ENCODE measurements at places on chromosomes 5 and 9. TPM values are rescaled to one million over a fixed set of nuclear protein-coding genes. Genes with fewer than 3 reads are reported as not detected.

Gene SPTLC1
- total RNA-seq = 82.0 TPM

Gene CNTLN
- 4.4 TPM for total RNA-seq

Gene COL5A1
- total RNA-seq = 1,568 TPM

Gene IL4
- total RNA-seq = not detected

Gene TERT
- total RNA-seq = 0.50 TPM

- H3K27me3 ChIP-seq = no peaks in the 10 kb centered on the region
- H3K4me1 ChIP-seq = peaks cover 3% of the 10 kb centered on the region
- H3K4me3 ChIP-seq = no peak overlapping the region
- no peaks in the 10 kb centered on the region for H3K36me3 ChIP-seq
- DNase-seq = no peak
Observed at GRCh38 chr5:24646915-24647314, 2.1 kb upstream of the CDH10 start.

- no peaks in the 10 kb centered on the region for H3K27me3 ChIP-seq
- H3K36me3 ChIP-seq = no peaks in the 10 kb centered on the region
- no peaks in the 10 kb centered on the region for H3K4me1 ChIP-seq
- H3K4me3 ChIP-seq = no peak overlapping the region
Observed at GRCh38 chr5:151086905-151087360, 6.1 kb upstream of the TNIP1 start.

DNA sequence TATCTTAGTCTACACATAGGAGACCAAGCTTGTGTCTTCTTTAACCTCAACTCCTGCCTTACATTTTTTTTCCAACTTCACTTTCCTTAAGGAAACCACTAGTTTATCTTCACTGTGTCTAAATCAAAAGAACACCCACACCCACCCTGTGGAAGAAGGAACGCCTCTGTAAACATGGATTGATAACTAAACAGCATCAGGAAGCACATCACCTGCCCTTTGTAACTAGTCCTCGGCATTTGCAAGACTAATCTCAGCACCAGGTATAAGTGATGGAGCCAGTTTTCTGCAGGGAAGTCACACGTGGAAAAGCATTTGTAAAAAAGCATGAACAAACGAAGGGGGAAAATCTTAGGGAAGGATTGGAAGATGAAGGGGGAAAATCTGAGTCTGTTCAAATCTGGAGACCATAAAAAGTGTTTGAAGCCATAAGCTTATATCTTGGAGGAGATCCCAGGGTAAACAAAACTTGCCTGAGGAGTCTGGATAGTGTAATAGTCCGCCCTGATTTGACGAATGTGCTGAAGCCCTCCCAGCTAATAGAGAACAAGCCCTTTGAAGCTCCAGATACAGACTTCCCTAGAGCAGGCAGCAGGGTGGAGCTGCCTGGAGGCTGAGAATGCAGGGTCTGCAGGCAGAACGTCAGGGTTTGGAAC, 117.3 kb upstream of the LHFPL2 start:
- H3K27ac ChIP-seq = no peak overlapping the region
- no peak overlapping the region for H3K4me3 ChIP-seq

- H3K27ac ChIP-seq = peak overlapping the region; percentile 59
- no peaks in the 10 kb centered on the region for H3K36me3 ChIP-seq
- DNase-seq = peak; percentile 91
- no peak overlapping the region for H3K4me3 ChIP-seq
- no peaks in the 10 kb centered on the region for H3K27me3 ChIP-seq
- H3K4me1 ChIP-seq = peaks cover 30% of the 10 kb centered on the region
Observed at GRCh38 chr5:132439521-132440089, 51.0 kb downstream of the IRF1 start.

DNA sequence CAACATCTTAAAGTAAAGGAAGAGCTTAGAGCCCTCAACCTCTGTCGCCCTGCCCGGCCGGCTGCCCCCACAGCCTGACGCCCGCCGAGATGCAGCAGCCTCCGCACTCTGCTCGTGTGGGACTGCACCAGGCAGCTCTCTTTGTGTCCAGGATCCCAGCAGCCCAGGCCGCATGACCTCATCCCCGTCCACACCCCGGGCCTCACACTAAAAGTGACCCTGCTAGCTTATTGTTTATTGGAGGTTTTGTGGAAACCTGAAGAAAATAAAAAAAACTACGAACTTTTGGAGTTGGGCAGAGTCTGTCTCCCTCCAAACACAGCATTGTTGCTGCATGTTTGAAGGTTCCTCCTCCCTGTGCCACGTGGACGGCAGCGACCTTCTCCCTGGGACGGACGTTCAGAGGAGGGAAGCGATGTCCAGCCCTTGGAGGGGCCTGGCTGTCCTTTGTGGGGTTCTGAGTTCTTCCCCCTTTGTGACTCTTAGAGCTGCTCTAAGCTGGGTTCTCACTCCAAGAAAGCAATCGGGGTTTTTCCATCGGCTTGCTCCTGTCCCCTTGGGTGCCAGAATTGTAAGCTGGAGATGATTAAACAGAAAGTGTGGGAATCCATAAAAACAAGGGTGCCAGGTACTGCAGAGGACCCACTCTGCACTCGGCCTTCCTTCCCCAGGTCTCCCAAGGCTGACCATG, 103.5 kb upstream of the COL5A1 start:
- no peaks in the 10 kb centered on the region for H3K27me3 ChIP-seq
- H3K36me3 ChIP-seq = no peaks in the 10 kb centered on the region
- H3K4me3 ChIP-seq = no peak overlapping the region
- DNase-seq = no peak
- peaks cover 39% of the 10 kb centered on the region for H3K4me1 ChIP-seq
- no peak overlapping the region for H3K27ac ChIP-seq

GRCh38 chr9:81032030-81032572, 657.2 kb downstream of the TLE1 start:
- DNase-seq = peak; percentile 94
- no peaks in the 10 kb centered on the region for H3K36me3 ChIP-seq
- H3K27me3 ChIP-seq = no peaks in the 10 kb centered on the region
- no peak overlapping the region for H3K4me3 ChIP-seq

DNA sequence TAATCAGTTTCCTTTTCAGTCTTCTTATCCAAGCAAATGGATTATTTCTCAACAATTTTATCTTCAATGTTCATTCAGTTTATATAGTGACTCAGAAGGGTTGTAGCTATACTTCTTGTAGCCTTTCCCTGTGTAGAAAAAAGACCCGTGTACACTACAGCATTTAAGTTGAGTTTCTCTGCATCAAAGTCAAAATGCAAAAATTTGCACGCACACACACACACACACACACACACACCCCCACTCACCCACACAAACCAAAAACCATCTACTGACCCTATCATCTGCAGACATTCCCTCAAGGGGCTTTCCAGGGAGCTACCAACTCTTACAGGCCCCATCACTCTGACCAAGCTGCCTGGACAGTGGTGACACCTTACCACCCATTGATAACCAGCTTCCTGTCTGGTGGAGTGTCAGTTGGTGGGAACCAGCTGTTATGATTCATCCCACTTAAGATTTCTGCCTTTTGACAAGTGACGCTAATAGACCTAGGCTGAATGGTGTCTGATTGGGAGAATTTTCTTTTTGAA, 12.2 kb upstream of the ELL2 start:
- peak; percentile 92 for DNase-seq
- peaks cover 8% of the 10 kb centered on the region for H3K4me1 ChIP-seq
- no peaks in the 10 kb centered on the region for H3K36me3 ChIP-seq
- H3K27me3 ChIP-seq = no peaks in the 10 kb centered on the region
- peak overlapping the region; percentile 56 for H3K27ac ChIP-seq

- H3K4me1 ChIP-seq = no peaks in the 10 kb centered on the region
- peaks cover 2% of the 10 kb centered on the region for H3K27me3 ChIP-seq
- H3K27ac ChIP-seq = no peak overlapping the region
Observed at GRCh38 chr5:133196441-133197085, 144.8 kb downstream of the HSPA4 start.

GRCh38 chr5:91038180-91038808, 344.8 kb downstream of the ARRDC3 start:
- no peaks in the 10 kb centered on the region for H3K4me1 ChIP-seq
- no peak overlapping the region for H3K27ac ChIP-seq
- H3K4me3 ChIP-seq = no peak overlapping the region
- DNase-seq = peak; percentile 4
- H3K36me3 ChIP-seq = no peaks in the 10 kb centered on the region

GRCh38 chr5:142906863-142907671, 136.9 kb downstream of the ARHGAP26 start:
- no peaks in the 10 kb centered on the region for H3K27me3 ChIP-seq
- no peaks in the 10 kb centered on the region for H3K36me3 ChIP-seq
- no peaks in the 10 kb centered on the region for H3K4me1 ChIP-seq
- no peak overlapping the region for H3K27ac ChIP-seq

- H3K27me3 ChIP-seq = no peaks in the 10 kb centered on the region
- no peak overlapping the region for H3K27ac ChIP-seq
- peaks cover 4% of the 10 kb centered on the region for H3K4me1 ChIP-seq
- no peak for DNase-seq
- H3K4me3 ChIP-seq = no peak overlapping the region
Observed at GRCh38 chr5:169904508-169904907, 75.8 kb downstream of the INSYN2B start.

GRCh38 chr5:124683917-124684555, 62.4 kb downstream of the ZNF608 start:
- no peaks in the 10 kb centered on the region for H3K27me3 ChIP-seq
- no peak overlapping the region for H3K27ac ChIP-seq
- DNase-seq = no peak
- H3K4me3 ChIP-seq = no peak overlapping the region
- no peaks in the 10 kb centered on the region for H3K36me3 ChIP-seq

DNA sequence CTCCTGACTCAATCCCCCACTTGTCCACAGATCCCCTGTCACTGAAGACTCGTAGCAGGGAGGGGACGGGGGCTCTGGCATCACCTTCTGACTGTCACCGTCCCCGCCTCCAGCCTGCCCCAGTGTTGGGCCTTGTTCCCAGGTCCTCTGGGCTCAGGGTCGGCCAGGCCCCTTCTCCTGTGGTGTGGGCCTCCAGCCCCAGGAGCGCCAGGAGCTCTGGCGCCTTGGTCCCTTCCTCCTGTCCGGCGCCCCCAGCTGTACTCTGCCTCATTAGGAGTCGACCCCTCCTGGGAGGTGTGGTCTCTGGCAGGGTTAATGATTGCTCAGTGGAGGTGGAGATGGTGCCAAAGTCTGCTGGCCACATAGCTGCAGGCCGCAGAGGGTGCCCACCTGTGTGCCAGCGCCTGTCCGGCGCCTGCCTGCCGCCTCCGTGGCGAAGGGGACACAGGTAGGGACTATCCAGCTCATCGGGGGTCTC, at the start of gene CDHR2:
Gene CDHR2 (plus strand): TSS at position 376 of the 478 bp plus-strand sequence. CDS start 16,011 bp downstream, outside the sequence.
- H3K4me3 ChIP-seq = no peak within 1 kb of the TSS
- no peak within 1 kb of the TSS for H3K27ac ChIP-seq
- H3K27me3 ChIP-seq = peaks cover 1% of the 10 kb centered on the region

- H3K27me3 ChIP-seq = no peaks in the 10 kb centered on the region
- no peaks in the 10 kb centered on the region for H3K36me3 ChIP-seq
- DNase-seq = no peak
- H3K4me1 ChIP-seq = no peaks in the 10 kb centered on the region
- no peak overlapping the region for H3K27ac ChIP-seq
Observed at GRCh38 chr5:56094579-56095361, 100.0 kb upstream of the IL6ST start.

DNA sequence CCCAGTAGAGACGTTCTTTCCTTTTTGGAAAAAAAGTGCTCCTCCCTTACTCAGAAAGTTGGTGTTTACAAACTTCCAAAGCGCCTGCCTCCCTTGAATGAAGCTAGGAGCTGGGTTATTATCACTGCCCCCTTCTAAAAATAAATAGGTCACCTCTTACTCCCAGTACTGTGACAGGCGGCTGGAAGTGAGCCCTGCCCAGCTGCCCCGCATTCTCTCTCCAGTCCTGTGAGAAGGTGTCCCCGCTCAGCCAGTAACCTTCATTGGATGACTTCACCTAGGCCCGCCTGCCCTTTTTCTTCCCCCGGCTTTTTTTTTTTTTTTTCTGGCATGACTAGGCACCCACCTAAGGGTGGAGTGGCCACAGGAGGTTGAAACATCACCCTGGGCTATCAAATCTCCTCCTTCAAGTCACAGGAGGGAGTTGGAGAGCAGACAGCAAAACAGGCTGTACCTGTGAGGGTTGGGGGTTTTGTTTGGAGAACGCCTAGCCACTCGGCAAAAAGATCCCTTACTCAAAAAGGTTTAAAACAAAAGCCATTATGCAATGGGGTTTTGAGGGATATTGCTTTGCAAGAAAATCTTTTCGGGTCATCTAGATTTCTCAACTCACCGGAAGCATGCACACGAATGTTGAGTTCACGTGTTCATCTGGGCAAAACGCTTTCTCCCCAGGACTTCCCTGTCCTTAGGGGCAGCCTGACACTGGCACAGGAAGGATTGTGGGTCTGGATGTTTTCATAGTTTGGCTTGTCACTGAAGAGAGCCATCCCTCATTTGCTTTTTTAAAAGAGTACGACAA, 43.3 kb upstream of the ZNF622 start:
- no peak overlapping the region for H3K27ac ChIP-seq
- no peaks in the 10 kb centered on the region for H3K4me1 ChIP-seq
- no peaks in the 10 kb centered on the region for H3K36me3 ChIP-seq
- DNase-seq = no peak

All from astrocyte (in vitro differentiated cells and primary cell).